Activated CD8-positive, alpha-beta T cell treated with anti-CD3 and anti-CD28 coated beads for 36 hours (primary cell): ENCODE measurements at places on chromosomes 7 and 10. TPM values are rescaled to one million over a fixed set of nuclear protein-coding genes. Genes with fewer than 3 reads are reported as not detected.

Gene OR2A5
- total RNA-seq: not detected

DNA sequence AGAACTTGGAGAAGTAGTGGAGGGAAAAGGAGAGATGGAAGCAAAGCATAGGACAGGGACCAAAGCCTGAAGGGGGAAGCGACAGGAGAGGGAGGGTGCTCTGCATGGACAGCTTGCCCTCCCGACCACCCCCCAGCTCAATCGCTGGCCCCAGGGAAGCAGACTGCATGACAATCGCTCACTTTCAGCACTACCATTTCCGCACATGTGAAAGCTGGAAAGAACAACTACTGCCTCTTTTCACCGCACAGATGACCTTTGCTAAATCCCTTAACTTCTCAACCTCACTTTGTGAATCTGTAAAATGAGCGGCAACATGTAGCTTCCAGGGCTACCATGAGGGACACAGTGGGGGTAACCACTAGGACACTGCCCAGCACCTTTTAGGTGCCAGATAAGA is 17.1 kb downstream of the VOPP1 start:
- no peak overlapping the region for H3K27ac ChIP-seq
- DNase-seq: no peak
- H3K36me3 ChIP-seq: peaks cover 21% of the 10 kb centered on the region
- H3K27me3 ChIP-seq: no peaks in the 10 kb centered on the region
- no peak overlapping the region for H3K4me3 ChIP-seq
- H3K4me1 ChIP-seq: peaks cover 89% of the 10 kb centered on the region

- no peaks in the 10 kb centered on the region for H3K36me3 ChIP-seq
- no peak overlapping the region for H3K4me3 ChIP-seq
- H3K4me1 ChIP-seq: no peaks in the 10 kb centered on the region
- H3K27me3 ChIP-seq: no peaks in the 10 kb centered on the region
- no peak for DNase-seq
- H3K27ac ChIP-seq: no peak overlapping the region
Observed at GRCh38 chr7:53415816-53416215, 380.4 kb downstream of the POM121L12 start.

DNA sequence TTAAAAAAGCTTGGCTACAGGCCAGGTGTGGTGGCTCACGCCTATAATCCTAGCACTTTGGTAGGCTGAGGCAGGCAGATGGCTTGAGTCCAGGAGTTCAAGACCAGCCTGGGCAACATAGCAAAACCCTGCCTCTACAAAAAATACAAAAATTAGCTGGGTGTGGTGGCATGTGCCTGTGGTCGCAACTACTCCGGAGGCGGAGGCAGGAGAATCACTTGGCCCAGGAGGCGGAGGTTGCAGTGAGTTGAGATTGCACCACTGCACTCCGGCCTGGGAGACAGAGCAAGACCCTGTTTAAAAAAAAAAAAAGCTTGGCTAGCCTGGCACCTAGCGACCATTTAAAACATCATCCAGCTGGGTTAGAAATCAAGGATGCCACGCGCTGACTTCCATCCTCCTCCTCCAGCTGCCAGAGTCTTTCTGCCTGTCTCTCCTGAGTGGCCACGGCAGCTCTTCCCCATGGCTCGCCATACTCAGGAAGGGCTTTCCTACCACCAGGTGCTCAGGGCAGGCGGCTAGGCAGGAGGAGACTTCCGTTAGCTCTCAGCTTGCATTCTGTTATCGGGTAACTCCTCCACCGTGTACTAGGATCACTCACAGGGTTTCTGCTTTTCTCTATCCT is 45.0 kb downstream of the DENND2A start:
- no peak overlapping the region for H3K4me3 ChIP-seq
- H3K4me1 ChIP-seq: peaks cover 11% of the 10 kb centered on the region
- H3K27me3 ChIP-seq: peaks cover 11% of the 10 kb centered on the region

GRCh38 chr10:29512425-29512974 is 122.3 kb downstream of the SVIL start:
- H3K4me1 ChIP-seq: no peaks in the 10 kb centered on the region
- H3K27ac ChIP-seq: no peak overlapping the region
- H3K4me3 ChIP-seq: no peak overlapping the region
- DNase-seq: no peak

DNA sequence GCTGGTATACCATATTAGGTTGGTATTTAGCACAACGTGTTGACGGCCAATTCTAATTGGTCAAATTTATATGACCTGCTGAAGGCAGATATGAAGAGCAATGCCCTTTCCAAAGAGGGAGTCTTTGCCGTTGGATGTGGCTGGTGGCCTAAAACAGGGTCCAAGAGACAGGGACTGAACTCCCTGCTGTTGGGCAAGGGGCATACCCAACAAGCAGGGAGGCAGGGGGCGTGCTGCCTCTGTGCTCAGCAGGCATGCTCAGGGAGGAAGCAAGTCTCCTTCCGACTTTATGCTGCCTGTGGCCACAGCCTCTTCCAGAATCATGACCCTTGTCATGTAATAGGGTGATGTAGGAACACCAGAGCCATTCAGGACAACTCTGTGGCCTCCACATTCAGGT is 167.7 kb upstream of the NPVF start:
- H3K4me1 ChIP-seq: no peaks in the 10 kb centered on the region
- H3K4me3 ChIP-seq: no peak overlapping the region
- no peak overlapping the region for H3K27ac ChIP-seq
